ENCODE measurements at places on chromosomes 7 and 10.

- no peak for DNase-seq
Observed at GRCh38 chr10:70221030-70221429, 12.2 kb downstream of the PPA1 start.

DNA sequence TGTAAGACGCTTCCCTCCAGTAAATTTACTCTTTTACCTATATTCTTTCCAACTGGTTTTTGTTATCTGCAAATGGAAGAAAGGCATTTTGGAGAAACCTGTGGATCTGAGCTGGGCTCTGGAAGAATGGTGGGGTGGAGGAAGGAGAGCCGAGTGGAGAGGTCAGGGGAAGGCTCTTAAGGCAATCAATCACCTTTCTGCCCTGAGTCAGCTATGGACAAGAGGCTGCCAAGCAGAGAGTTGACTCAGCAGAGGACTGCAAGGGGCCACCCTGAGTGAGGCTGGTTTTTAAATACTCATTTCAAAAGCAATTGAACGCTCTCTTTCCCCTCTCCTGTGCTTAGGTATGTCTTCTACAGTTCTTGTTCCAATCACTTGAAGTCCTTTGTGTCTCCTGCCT lies 81.8 kb downstream of the SPAG6 start:
- peak; percentile 34 for DNase-seq

- no peak for DNase-seq
Observed at GRCh38 chr10:30472414-30473155, 38.6 kb downstream of the MAP3K8 start.

GRCh38 chr10:33965795-33966581 lies 631.5 kb upstream of the NRP1 start:
- no peak for DNase-seq

- DNase-seq = no peak
Observed at GRCh38 chr10:47332946-47333345, 10.7 kb downstream of the GDF2 start.

- no peak for DNase-seq
Observed at GRCh38 chr7:139737221-139738100, 40.3 kb downstream of the HIPK2 start.

- DNase-seq = no peak
Observed at GRCh38 chr10:44970812-44971395, 7.7 kb downstream of the DEPP1 start.

GRCh38 chr10:97277551-97277950 lies 14.9 kb downstream of the ARHGAP19 start:
- no peak for DNase-seq

DNA sequence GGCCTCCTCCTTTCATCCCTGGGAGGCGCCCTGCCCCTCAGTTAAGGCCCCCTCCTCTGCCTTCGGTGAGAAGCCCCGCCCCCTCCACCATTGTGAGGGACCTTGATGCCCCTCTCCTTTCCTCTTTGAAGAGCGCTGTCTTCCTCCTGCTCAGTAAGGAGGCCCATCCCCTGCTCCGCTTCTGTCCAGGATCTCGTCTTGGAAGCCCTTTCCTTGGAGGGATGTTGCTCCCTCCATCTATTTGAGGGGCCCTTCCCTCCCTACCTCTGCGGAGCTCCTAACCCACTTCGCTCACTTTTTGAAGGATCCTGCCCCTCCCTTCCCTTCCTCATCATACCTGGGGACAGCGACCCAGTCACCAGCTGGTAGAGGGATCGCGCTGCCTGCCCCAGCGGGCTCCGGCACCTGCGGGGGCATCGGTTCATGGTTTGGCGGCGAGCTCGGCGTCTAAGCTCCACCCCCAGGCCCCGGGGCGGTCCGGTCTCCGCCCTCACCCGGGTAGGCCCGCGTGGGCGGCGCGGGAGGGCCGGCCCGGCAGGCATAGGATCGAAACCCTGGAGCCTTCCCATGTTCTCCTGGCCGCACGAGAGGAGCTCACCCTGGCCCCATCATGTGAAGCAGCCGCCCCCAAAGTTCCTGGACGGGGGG lies 4.1 kb downstream of the KCNIP2 start:
- no peak for DNase-seq

- no peak for DNase-seq
Observed at GRCh38 chr10:15863323-15863722, 3.0 kb upstream of the MINDY3 start.

DNA sequence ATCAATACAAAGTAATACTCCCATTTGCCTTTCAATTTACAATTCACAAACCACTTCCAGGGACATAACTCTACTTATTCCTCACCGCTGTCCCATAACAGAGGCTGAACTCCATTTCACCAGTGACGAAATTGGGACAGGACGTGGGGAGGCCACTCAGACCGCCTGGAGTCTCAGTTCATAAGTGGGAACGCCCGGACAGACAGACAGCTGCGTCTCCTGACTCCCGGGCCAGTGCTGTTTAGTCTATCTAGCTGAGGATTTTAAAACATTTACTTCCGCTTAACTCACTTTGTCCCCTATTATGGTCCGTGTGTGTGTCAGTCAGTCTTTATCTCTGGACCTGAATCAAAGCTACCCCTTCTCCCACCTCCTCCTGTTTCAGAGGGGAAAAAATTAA lies 67.4 kb upstream of the ZNF438 start:
- DNase-seq = no peak

DNA sequence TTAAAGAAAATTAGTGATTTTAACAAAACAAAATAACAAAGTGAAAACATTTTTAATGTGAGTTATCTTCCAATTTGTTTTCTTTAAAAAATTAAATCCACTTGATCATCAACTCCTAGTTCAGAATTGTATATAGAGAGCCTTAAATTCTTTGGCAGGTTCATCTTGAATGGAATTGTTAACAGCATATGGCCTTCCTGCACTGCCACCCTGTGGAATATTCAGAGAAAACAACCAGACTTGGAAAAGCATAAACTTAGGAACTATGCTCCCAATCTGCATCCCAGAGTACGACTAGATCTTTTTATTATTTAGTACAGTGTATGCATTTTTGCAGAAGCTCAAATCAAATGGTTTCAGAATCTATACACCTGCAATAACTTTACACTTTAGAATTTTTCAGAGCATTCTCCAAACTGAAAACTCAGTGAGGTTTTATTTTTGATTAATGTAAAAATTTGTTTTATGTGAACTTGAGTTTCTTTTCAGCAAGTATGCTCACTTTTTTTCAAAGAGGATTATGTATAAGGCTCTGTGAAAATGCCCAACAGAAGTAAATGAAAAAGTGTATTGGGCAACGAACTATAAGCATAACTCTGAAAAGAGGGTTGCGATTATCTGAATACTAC lies 44.9 kb upstream of the ANK3 start:
- DNase-seq = peak; percentile 68

DNA sequence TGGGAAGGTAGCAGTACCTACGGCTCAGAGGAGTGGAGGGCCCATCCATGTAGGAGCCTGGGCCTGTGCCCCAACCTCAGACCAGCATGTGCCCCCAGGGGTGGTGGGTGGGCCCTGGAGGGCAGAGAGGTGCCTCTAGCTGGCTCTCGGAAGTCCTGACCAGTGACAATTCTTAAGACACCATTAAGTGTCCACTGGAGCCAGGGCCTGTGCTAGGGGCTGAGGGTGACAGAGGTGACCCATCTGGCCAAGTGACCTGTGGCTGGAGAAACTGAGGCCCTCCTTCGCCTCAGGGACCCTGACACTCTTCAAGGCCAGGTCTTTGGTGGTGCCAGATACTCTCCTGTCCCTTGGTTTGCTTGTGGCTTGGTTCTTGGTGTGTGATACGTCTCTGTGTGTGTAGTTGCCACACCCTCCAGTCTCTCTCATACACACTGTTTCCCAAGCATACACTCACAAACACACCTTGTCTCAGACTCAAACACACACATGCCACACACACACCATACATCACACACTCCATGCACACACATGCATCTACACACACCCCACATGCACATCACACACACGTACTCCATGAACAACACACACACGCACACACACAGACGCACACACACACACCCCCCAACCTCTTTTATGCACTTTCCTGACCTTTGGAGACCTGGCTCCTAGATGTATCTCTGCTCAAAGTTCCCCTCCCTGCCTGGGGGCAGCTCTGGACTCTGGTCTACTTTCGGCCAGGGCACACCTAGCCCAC lies 897 bp upstream of the RAMP3 start:
- no peak for DNase-seq

DNA sequence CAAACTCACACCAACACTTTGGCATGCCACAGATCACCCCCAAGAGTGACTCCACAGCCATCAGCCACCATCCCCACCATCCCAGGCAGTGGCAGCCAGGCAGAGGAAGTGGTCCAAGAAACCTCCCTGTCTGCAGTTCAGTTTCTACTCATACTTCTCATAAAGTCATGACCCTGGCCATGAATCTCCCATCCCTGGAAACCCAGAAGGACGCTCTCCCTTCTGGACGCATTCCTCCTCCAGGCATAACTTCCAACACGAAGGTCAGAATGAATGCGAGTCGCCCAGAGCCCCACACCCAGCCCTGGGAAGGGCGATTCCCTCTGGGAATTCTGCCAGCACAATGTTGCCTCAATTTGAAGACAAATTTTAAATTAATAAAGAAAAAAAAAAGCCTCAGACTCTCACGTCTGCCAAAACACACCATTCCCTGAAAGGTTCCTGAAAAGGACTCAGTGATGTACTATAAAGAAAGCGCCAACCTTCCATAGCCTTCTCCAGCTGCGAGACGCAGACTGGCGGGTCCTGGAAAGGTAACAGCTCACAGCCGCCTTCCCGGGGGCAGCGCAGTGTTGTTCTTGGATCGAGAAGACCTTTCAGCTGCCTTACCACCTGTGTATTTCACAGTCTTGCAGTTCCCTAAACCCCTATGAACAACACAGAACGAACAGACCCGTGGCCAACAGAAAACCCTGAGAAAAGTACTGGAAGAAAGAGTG lies 307.6 kb downstream of the FRMD4A start:
- no peak for DNase-seq

DNA sequence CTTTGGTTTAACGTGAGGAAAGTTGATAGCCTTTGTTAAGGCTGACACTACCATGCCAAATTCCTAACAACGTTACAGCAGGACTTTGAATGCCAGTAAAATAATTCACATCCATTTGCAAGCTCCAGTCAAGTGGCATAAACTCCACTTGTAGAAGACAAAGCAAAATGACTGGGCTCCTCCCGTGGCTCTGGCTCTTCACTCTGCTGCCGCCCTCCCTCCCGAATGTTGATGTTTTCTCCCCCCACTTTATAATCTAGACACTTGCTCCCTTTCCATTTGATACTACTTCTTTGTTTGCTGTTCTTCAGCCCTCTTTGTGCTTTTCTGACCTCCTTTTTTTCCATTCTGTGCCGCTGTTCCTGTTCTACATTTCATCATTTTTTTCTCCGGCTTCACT lies 22.8 kb upstream of the ITGB8 start:
- DNase-seq = no peak

DNA sequence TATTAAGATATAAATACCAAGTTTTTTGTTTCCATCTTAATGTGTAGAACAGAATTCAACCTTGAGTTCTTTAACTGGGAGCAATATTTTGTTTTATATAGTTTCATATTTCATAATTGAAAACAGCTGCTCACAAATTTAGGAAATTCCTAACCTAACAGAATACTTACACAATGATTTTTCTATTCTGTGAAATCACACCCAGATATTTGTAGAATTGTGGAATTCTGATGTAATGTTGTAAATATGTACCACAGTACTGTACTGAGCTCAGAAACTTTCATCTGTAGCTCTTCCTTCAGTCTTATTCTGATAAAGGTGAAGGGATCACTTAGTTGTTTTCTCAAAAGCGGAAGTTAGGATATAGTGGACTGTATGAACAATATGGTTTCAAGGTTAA lies 143.4 kb upstream of the GLI3 start:
- no peak for DNase-seq

DNA sequence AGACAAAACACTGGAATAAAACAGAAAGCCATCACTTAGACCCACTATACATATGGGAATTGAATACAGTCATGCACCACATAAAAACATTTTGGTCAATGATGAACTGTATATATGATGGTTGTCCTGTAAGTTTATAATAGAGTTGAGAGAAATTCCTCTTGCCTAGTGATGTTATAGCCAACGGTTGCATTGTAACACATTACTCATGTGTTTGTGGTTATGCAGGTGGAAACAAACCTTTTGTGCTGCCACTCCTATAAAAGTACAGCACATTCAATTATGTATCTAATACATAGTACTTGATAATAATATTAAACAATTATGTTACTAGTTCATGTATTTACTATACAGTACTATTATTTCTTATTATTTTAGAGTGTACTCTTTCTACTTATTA lies 381.2 kb upstream of the MBL2 start:
- DNase-seq = no peak

- no peak for DNase-seq
Observed at GRCh38 chr10:45553155-45553554, 119.4 kb downstream of the ZFAND4 start.

GRCh38 chr10:24974976-24975375 lies 22.6 kb upstream of the PRTFDC1 start:
- DNase-seq = no peak

DNA sequence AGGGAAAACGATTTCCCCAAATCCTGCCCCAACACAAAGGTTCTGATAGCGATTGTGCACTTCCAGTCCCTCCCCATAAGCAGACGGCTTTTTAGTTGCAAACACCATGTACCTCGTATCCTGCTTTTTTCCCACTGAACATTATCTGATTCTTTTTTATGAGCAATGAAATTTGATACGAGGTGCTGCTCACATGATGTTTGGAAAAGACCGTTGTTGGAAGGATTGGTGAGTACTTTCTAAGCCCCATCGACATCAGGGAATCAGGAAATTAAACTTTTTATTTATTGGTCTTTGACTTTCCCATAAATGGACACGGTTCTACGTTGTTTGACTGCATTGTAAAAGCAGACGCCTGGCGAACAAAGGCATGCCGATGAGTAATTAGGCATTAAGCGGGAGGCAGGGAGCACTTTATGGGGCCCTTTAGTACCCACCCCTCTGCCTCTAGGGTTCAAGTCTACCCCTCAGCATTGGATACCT lies 49.4 kb downstream of the TEX36 start:
- DNase-seq = no peak

DNA sequence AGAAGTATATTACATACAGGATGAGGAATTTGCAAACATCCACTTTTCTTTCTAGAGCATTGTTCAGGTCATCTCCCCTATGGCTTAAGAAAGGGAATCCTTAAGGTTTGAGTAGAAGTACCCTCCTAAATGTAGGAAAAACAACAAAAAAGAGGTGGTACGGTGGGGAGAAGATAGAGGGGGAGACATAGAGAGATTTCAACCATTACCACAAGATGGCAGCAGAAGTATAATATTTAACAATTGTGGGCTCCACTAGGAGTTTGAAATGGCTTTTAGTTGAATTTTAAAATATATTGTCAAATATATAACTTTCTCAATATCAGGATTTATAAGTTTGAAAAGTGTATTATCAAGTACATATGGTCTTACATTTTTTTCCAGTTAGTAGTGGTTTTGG lies 72.7 kb upstream of the PRKG1 start:
- DNase-seq = peak; percentile 22
